ENCODE measurements at places on chromosomes 13 and 19.

DNA sequence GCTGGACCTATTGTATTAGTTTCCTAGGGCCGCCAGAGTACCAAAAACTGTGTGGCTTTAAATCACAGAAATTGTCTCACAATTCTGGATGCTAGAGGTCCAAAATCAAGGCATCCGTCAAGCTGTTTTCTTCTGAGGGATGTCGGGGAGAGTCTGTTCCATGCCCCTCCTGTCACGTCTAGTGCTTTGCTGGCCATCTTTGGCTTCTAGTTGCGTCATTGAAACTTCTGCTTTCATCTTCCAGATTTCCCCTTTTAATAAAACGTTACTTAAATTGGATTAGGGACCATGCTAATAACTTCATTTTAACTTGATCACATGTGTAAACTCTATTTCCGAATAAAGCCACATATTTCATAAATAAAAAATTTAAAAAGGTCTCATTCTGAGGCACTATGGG is 47.5 kb downstream of the TRPM4 start:
- DNase-seq: no peak

DNA sequence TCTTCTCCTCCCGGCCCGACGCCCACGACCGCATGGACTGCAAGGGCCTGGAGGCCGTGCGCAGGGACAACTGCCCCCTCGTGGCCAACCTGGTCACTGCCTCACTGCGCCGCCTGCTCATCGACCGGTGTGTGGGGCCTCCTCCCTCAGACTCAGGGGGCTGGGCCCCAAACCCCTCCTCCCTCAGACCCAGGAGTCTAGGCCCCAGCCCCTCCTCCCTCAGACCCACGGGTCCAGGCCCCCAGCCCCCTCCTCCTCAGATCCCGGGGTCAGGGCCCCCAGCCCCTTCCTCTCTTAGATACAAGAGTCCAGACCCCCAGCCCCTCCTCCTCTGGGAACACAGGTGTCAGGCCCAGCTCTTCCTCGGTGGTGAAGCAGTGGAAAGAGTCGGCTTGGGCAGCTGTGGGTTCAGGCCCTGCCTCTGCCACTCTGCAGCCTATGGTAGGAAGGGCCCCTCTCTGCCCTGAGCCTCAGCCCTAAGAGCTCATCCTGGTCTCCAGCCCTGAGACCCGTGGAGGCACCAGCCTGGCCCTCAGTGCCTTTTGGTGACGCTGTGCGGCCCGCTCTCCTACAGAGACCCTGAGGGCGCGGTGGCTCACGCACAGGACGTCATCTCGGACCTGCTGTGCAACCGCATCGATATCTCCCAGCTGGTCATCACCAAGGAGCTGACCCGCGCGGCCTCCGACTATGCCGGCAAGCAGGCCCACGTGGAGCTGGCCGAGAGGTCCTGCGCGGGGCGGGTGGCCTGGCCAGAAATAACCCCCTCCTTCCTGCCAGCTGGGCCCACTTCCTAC is 3.7 kb upstream of the SPIB start:
- no peak for DNase-seq

GRCh38 chr19:1471515-1472160 is 7.4 kb downstream of the C19orf25 start:
- no peak for DNase-seq

GRCh38 chr13:60275208-60275607 is 111.5 kb upstream of the DIAPH3 start:
- no peak for DNase-seq

- DNase-seq: no peak
These were observed 3.9 kb downstream of the WDR62 start for GRCh38 chr19:36058481-36059179.

DNA sequence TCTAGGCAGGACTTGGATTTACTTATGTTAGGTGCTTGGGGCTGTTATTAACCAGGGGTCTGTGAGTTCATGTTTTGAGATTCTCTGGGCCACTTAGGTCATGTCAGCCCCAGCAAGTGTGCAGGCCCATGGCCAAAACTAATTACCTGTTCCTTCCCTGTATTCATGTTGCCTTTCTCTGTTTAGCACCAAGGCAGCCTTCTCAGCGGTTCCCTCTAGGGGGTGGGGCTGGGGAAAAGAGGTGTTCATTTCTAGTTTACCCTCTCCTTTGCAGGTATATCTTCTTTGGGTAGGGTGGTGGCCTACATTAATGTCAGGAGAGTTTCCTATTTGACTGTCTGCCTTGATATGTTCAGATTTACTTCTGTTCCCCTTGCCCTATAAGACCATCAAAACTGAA is 61.7 kb downstream of the PDS5B start:
- no peak for DNase-seq

- DNase-seq: no peak
These were observed 30.6 kb downstream of the SERPINE3 start for GRCh38 chr13:51370116-51370515.

GRCh38 chr19:54029301-54029700 is 34.4 kb downstream of the VSTM1 start:
- no peak for DNase-seq

- DNase-seq: no peak
These were observed 543.1 kb upstream of the SLITRK5 start for GRCh38 chr13:87128036-87128435.

DNA sequence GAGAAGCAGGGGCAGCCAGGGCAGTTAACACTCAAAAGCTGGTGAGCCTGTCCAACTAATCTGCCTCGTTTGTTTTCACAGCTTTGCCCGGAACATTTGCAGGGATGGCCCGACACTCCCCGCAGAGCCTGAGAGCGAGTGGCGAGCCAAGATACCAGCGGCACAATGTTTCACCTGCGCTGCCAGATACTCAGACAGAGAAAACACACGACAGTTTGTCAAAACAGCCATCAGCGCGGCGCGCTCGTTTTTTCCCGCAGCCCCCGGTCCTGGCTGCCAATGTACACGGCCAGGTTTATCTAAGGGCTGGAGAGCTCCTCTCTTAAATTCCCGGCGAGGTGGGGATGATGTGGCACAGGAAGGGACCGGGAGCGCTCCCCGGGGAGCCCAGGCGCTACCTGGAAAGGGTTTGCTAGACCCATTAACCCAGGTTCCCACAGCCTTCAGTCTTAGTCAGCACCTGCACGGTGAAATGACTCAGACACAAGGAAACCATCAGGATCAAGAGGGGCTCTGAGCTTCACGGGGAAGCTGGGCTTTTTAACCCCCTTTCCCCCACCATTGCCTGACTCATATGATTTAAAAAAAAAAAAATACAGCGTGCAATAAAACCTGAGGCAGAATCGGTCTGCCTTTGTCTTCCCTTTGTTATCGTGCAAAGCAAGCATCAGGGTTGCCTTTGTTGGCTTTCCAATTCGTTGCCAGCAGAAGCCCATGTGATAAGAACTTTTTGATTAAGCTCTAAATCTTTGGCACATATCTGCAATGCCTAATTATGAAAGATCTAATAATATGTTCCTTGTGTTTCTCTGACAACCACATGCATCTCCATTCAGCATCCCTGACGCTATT is 186.2 kb downstream of the EFNB2 start:
- no peak for DNase-seq

DNA sequence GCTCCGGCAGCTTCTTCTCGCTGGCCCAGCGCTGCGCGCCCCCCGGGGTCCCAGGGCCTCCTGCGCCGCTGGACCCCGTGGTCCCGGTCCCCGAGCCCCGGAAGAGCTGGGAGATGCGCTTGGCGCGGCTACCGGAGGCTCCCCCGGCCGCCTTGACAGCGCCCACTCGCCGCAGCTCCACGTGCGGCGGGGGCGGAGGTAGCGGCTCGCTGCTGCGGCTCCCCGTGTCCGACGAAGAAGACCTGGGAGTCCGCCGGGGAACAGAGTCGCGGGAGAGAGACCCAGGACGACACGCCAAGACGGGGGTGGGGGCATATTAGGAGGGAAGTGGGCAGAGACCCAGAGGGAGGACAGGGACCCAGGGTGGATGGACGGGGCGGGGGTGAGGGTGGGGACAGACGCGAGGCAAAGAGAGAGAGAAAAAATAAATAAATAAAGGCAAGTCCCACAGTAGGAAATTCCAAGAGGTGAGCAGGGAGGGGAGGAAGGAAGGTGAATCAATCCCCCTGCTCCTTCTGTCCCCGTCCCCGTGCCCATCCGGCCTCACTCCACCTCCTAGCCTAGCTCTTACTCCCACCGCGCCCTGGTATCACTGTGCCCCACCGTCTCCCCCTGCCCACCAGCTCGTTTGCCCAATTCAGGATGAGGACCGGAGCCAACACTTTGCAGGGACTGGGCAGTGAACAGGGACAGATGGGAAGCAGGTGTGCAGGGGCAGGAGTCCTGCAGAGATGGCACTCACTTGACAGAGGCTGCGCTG is 826 bp downstream of the RASIP1 start:
- DNase-seq: no peak
